Heart left ventricle (tissue), 16 donors: ENCODE measurements at places on chromosomes 13 and 19. TPM values are rescaled to one million over a fixed set of nuclear protein-coding genes. Genes with fewer than 3 reads are reported as not detected.

DNA sequence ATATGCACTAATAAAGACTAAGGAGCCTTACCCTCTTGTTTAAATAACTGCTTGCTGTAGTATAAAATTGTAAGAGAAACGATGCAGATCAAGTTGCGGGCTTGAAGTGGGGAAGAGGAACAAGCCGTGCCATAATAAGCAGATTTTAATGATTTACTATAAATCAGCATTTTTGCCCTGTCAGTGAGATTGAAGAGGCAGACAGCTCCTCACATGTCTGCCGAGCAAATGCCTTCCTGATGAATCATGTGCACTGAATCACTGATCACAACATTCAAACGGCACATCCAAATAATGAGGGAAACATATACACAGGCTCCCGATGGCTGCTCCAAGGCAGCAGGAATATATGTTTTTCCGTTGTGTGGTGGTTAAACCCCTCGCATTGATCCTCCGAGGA, 282.9 kb downstream of the TSHZ3 start:
- H3K36me3 ChIP-seq = no peaks in the 10 kb centered on the region
- DNase-seq = no peak
- no peaks in the 10 kb centered on the region for H3K27me3 ChIP-seq
- no peak overlapping the region for H3K27ac ChIP-seq
- H3K4me3 ChIP-seq = no peak overlapping the region
- H3K4me1 ChIP-seq = no peaks in the 10 kb centered on the region

- peak within 1 kb of the TSS; percentile 69 for H3K27ac ChIP-seq
- H3K27me3 ChIP-seq = no peaks in the 10 kb centered on the region
- H3K36me3 ChIP-seq = no peaks in the 10 kb centered on the region
- no peak within 1 kb of the TSS for H3K4me3 ChIP-seq
Observed at GRCh38 chr19:12969292-12969988, at the start of gene DAND5. DAND5 (plus strand) TSS chr19:12969576; CDS start chr19:12969661, 85 bp downstream.

- H3K27ac ChIP-seq = no peak overlapping the region
- no peak overlapping the region for H3K4me3 ChIP-seq
- DNase-seq = peak; percentile 47
- H3K4me1 ChIP-seq = no peaks in the 10 kb centered on the region
- H3K36me3 ChIP-seq = no peaks in the 10 kb centered on the region
Observed at GRCh38 chr13:33032037-33032625, 15.9 kb downstream of the KL start.

- peaks cover 30% of the 10 kb centered on the region for H3K36me3 ChIP-seq
- no peaks in the 10 kb centered on the region for H3K27me3 ChIP-seq
- no peaks in the 10 kb centered on the region for H3K4me1 ChIP-seq
- DNase-seq = no peak
- no peak overlapping the region for H3K4me3 ChIP-seq
Observed at GRCh38 chr19:40331052-40331451, 17.1 kb downstream of the C19orf47 start.

FCER2 gene
- not detected for total RNA-seq
